CD4-positive, alpha-beta T cell treated with Interleukin-12 subunit alpha and Interleukin-12 subunit beta, for 1 hour (primary cell): ENCODE measurements at places on chromosomes 1 and 21.

GRCh38 chr1:24277420-24278169 is 41.6 kb upstream of the GRHL3 start:
- peak; percentile 3 for DNase-seq

DNA sequence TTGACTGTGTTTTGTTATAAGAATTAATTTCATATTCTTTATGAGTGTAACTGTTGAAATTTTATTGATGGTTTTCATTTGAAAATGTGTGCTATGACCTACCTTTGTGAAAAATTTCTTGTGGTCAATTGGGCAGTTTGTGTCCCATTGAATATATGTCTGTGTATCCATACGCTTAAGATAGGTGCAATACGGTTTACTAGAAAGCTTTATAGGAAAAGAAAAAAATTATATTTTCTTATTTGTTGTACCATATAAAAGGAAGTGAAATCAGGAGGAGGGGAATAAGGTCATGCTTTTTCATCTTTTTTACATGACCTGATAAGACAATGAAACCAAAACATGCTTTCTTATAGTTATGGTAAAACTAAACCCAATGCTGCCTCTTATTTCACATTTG is 807.7 kb downstream of the USP25 start:
- no peak for DNase-seq

- no peak for DNase-seq
These were observed 107.0 kb downstream of the GALNT2 start for GRCh38 chr1:230174041-230174440.

DNA sequence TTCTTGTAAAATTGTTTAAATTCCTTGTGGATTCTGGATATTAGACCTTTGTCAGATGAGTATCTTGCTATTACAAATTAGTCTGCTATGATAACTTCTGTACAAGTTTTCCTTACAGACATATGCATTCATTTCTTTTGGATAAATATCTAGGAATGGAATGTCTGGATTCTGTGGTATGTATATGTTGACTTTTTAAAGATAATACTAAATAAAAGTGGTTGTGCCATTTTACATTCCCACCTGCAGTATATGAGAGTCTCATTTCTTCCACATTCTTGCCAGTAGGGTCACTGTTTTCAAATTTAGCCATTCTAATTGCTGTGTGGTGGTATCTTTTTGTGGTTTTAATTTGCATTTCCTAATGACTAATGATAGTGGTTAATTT is 53.9 kb downstream of the SYDE2 start:
- no peak for DNase-seq

DNA sequence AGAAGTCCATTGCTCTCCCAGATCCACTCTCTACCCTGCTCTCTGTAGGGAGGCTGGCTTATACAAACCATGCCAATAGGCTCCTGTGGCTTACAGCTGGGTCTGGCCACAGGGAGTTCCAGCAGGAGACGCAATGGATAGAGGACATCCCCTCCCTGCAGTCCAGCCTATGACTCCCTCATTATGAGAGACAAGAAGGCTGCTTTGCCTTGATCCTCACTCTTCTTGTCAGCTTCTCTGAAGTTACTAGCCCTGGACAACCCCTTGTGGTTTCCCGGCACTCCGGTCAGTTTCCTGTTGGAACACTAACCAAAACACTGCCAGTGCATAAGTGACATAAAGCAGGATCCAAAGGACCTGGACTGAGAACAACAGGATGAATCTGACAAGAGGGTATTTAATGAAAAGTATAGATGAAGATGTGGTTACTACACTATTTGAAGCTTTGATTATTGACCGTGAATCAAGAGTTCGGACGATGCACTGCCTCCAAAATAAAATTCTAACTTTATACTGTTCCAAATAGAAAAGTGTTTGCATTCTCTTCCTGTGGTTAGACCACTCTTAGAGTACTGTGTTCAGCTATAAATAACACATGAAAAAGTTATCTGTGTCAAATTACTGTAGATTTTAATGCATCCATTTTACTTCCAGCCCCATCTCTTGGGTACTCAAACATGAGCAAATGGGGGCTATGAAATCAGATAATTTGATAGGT is 32.7 kb upstream of the ZNF326 start:
- no peak for DNase-seq

- no peak for DNase-seq
These were observed 50.6 kb upstream of the SLC44A3 start for GRCh38 chr1:94769551-94769950.

DNA sequence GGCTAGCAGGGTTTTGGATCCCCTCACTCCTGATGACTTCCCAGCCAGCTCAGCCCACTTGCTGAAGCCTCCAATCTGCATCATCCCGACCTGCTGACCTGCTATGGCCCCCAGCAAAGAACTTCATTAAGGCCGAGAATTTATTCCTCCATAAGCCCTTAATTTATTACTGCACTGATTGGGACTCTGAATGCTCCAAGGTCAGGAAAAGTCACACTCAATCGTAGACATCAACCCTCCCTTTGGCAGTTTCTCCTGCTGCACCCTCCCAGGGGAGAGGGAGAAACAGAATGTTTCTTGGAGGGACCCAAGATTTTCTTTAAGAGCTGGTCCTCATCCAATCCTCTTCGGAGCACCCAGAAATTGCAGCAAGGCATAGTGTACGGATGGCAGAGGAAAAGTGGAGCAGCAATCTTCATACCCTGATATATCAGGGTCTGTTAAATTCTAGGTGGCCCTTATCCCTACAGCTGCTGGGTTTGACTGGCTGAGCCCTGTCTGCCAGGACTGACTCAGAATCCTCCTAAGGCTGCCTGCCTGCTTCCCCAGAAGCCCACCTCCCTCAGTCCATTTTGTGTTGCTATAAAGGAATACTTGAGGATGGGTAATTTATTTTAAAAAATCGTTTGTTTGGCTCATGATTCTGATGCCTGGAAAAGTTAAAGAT is 62.2 kb downstream of the DMAP1 start:
- no peak for DNase-seq

DNA sequence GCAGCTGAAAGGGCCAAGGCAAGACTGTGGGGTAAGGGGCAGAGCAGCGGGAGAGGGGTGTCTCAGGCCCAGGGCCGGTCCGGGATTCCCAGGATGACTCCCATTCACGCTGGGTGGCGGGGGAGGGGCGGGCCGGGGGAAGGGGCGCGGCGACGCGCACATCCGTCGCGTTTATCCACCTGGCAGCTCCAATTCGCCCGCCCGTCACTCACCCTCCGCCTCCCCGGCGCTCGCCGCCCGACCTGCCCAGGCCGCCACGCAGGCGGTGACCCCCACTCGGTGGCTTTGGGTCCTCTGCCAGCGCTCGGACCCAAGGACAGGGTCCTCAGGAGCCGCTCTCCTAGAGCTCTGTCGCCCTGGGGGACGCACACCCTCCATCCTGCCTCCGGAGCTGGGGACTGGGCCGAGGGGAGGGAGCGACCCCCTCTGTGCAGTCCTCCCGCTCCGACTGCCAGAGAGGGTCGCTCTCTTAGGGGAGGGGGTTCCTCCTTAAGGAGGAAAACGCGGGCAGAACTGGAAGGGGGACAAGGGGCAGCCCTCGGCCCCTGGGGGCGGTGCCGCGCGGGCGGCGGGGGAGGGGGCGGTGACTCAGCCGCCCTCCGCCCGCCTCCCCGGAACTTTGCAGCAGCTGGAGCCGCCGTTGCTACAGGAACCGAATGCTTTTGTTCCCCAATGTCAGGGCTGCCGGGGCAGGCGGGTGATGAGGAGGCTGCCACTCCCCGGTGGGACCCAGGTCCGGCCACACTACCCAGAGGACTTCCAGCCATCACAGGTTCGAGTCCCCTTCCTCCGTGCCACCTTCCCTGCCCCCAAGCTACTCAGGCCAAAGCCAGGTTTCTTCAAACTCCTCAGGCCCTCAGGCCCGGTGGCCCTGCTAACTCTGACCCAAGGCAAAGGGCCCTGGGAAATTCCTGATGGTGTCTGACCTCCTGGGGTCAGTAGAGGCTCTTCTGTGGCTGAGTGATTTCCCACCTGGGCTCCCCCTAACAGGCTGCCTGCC is 3.4 kb downstream of the ADGRB2 start:
- peak; percentile 79 for DNase-seq

- no peak for DNase-seq
These were observed 9.5 kb downstream of the FAM131C start for GRCh38 chr1:16063921-16064320.

DNA sequence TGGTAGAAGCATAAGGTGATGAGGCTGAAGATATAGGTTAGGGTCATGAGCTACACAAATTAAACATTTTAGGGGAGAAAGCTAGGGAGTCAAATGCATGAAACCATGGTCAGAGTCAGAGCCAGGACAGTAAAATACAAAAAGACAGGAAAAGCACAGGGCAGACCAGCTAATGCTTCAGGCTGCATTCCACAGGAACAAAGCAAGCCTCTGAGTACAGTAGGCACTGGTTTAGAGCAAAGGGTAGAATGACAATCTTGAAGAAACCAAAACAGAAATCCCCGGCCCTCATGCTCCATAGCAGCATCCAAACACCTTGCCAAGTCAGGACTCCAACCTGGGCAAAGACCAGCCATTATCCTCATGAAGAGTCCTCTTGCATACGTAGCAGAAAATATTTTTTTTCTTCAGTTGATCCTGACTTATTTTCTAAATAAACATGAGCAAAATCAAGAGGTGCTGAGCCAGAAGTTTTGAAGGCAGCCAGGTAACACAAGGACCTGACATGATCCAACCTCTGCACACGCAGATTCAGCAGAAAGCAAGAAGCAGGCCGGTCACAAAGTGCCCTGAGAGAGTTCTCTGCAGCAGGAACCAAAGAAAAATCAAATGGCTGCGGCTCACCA is 273.1 kb downstream of the TTLL7 start:
- no peak for DNase-seq
